ENCODE measurements at places on chromosomes 5 and 9.

- DNase-seq, result peak; percentile 99
Measured at GRCh38 chr5:90529194-90529938, at the start of gene LYSMD3. TSS of gene LYSMD3 (minus strand) at chr5:90529584. CDS start at chr5:90525289, 4,295 bp downstream.

DNA sequence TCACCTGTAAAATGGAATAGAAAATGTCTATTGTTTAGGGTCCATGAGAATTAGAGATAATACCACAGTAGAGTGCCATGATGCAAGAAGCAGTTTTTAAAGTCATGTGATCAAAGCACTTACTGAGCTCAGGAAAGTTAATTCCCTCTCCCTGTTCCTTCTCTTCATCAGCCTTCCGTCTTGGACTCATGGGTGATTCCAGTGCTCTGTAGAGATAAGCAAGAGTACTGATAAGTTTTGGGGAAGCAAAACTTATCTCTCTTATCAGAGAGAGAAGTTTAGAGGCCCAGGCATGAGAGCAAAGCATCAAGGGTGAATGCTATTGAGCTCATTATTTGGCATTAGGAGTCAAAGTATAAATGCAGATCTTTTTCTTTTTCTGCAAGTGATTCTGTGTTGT, 410.1 kb downstream of the AGTPBP1 start:
- no peak for DNase-seq

GRCh38 chr5:141516672-141517025, 27.8 kb downstream of the PCDHGC5 start:
- no peak for DNase-seq

DNA sequence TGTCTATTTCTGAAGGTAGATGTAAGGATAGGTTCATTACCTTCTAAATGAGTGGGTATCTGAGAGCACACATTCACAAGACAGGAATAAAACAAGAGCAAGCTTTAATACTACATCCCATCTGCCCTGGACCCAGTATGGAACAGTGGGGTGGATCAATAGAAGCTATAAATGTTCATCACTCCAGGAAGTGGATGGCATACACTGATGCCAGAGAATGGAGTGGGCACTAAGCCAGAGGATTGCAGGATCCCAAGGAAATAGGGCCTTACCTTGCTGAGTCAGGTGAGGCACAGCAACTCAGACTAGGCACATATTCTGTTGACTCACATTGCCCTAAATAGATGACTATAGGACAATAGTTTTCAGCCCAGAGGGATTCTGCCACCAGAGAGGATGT, 21.3 kb upstream of the COX7C start:
- no peak for DNase-seq

DNA sequence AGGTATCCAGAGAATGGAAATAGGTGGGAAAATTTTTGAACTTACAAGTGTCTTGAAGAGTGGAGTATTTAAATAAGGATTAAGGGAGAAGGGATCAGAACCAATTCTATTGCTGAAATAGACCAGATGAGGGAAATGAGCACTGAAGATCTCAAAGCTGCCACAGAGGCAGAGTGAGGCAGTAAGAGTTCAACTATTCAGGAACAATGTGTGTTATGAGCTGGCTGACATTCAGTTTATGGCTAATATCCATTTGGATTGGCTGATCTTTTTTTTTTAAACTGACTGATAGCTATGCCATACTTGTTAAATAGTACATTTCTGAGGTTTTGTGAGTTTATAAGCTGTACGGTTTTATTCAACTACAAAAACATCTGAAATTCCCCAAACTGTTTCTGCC, 95.3 kb upstream of the GNA14 start:
- no peak for DNase-seq

DNA sequence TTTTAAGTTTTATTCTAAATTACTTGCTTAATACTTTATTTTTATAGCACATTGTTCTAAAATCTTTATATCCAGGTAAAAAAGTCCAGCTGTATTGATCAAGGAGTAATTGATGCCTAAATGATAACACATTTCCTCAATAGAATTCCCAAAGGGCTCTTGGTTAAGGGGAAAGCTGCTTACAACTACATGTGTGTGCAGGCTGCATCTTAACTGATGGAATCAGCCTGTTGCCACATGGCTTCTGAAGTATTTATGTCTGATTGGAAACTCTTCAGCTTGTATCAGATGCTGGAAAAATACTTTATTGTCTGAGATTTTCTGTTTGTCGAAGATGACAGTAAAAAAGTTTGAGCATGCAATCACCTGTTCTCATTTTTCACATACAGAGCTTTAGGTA, 182.6 kb downstream of the FBXL7 start:
- no peak for DNase-seq

GRCh38 chr5:61327760-61328753, 4.0 kb upstream of the ZSWIM6 start:
- DNase-seq, result peak; percentile 89

DNA sequence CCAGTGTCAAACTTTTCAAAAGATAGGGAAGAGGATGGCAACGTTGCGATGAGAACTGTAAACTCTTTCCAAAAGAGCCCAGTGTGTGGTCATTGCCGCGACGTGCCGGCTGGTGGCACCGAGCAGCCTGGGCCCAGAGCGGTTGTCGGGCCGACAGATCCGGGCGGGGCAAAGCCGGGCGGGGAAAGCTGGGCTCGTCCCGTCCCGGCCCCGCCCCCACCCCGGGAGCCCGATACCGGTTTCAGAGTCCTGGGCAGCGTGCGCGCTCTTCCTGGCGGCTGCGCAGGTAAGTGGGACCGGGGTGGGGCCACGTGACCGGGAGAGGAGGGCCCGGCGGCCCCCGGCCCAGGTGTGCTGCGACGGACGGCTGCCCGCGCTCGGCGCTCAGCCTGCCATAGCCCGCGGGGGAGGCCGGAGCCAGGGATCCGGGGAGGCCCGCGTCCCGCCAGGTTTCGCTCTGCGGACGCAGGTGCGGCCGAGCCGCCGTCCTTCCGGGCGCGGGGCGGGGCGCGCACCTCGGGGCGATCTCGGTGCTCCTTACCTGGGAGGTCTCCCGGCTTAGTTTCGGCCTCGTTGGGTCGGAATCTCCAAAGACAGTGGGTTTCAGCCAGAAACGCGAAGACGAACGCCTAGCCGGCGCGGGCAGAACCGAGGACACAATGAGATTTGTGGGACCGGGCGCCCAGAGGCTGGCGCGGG, at the start of gene MARVELD2:
Gene MARVELD2 (plus strand): TSS at position 232 of the 699 bp plus-strand sequence. CDS start 4,270 bp downstream, outside the sequence.
- DNase-seq, result peak; percentile 80

DNA sequence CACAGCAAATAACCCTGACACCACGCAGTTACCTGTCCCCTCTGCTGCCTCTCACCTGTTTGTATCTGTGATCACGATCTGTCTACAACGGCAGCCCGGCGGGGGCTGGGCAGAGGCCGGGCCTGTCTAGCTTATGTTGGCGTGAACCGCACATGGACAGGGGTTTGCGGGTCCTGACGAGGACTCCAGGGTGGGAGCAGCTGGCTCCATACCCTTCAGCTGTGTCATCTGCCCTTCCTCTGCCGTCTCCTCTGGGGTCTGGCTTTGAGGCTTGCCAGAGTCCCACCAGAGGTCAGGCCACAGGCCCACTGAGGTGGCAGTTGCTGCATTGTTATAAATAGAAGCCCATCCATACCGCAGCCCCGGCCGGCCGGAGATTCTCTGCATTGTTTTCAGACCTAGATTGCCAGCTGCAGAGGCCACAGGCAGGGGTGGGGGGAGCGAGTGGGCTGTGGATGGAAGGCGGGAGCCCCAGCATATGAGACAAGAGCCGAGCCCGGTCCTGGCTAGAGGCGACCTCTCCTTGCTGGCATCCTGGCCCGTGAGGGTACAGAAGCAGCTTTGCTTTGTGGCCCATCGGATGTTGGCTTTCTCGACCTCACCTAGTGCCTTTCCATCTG, 37.8 kb downstream of the FAM78A start:
- peak; percentile 27 for DNase-seq

DNA sequence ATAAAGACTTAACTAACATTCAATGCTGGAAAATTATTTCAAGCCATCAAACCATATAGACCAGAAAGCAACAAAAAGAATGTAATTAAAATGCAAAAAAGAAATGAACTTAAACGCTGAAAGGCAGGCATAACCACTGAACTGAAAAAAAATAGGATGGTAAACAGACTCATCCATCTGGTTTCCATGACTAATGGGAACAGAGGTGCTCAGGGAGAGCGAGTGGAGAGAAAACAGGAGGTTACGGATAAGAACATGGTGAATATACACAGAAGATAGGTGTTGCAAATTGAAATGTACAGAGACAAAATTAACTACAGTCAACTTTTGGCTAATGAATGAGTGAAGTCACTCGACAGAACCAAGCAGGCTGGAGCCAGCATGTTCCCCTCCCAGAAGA, 43.5 kb upstream of the RNF38 start:
- DNase-seq, result peak; percentile 14

DNA sequence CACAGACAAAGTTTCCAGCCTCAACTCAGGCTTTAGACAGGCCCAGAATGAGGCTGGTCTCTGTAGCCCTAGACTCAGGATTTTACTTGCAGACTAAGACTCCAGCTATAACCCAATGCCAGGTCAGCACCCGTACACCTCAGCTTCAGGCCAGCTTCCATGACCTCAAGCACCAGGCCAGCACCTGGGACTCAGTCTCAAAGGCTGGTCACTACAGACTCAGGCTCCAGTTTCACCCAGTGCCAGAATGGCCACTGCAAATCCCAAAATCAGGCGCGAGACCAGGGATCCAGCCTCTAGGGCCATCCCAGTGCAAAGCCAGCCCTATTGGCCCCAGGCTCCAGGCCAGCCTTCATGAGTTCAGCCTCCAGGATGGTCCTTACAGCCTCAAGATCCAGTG, 44.9 kb downstream of the C9 start:
- no peak for DNase-seq

DNA sequence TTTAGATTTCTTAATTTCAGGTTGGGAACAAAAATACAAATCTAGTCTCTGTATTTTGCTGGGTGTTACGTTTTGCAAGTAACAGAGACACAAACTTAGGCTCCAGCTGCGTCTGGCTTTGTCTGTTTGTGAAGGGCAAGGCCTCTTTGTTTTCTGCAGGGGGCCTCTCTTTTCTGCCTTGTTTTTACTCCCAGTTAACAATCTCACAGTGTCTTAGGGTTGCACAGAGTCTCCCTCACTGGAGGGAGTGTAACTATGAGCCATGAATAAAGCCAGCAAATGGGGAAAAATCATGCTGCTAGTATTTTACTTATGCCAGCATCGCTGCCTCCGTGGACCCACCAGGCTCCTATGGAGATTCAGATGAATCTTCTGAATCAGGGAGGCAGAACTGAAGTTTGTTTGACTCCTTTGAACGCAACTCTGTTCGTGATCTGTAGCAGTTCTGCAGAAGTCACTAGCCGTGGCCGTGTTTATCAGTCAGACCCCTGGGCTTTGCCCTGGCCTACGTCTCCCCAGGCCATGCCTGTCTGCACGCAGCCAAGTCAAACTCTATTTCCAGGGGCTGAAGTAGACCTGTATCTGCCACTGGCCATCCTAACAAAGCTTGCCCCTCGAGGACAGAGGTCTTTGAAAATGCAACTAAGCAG, 77.2 kb downstream of the ATP10B start:
- no peak for DNase-seq

DNA sequence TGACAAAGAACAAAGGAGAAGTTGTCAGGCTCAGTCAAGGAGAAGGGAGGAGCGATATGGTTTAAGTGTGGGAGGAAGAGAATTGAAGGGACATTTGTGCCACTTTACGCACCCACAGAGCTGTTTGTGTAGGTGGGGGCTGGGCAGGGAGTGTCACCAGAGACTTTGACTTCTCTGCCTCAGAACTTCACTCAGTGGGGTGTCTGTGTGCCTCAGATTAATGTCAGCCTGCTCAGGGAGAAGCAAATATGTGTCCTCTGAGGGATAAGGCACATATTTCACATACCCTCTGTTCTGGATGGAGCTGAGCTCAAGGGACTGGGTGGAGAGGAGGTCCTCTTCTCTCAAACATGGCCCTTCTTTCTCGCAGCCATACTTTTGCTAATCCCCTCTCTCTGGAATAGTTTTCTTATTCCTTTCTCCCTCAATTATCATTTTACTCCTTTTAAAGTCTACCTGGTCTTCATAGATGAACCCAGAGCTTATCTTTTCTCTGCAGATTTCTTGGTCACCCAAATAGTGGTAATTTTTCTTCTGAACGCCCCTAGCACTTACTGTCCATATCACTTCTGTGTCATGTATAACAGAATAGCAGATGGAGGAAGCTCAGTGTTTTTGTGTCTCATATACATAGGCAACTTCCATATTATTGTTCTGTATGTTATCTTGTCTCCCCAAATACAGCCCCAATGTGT, 77.0 kb downstream of the IQGAP2 start:
- DNase-seq, result no peak

- peak; percentile 63 for DNase-seq
Measured at GRCh38 chr9:127898433-127899127, 823 bp downstream of the ST6GALNAC6 start.

DNA sequence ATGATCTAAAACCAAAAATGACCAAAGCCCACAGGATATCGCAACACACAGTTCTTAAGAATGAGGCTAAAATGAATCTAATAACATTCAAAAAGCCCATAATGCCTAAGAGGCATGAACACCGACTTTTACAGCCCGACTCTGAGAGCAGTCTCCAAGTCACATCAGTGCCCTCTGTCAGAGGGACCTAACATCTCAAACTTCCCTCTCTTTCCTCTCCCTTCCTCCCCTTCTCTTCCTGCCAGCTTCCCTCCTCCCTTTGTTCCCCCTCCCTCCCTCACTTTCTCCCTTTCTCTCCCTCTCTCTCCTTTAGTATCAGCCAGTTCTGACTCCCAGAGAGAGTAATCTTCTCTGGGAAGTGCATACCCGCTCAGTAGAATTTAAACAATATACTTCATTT, 154.4 kb downstream of the GLIS3 start:
- DNase-seq, result peak; percentile 28

- DNase-seq, result no peak
Measured at GRCh38 chr9:137956039-137956438, 78.5 kb downstream of the CACNA1B start.

DNA sequence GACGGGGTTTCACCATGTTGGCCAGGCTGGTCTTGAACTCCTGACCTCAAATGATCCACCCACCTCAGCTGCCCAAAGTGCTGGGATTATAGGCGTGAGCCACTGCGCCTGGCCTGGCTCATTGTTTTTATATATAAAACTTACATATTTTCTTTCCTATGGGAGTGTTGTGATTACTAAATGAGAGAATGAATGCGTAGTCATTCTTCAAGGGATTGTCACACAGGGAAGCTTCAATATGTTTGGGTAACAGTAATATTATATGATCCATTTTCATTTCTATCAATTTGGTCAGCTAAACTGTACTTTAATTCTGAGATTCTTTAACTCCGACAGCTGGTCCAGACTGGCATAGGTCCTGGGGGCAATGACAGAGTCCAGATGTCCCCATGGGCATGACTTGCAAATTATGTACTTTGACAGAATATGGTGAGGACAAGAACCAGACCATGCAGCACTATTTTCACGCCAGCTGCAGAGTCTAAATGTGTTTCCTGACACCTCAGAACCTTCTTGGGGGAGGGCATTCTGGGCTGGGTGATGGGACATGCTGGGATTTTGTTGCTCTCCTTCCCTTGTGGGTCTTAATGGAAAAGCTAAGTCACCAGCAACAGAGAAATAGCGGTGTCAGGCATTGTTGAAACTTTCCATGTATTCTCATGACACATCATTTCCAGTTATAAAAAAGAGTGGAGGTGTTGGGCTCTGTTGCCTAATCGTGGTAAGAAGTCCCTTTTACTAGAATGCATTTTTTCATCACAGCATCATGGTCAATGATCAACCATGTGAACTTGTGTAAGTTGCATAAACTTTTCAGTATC, 40.9 kb upstream of the TNC start:
- no peak for DNase-seq
